Suppressor macrophage treated with lipopolysaccharide for 4 hours (primary cell): ENCODE measurements at places on chromosomes 4 and X.

DNA sequence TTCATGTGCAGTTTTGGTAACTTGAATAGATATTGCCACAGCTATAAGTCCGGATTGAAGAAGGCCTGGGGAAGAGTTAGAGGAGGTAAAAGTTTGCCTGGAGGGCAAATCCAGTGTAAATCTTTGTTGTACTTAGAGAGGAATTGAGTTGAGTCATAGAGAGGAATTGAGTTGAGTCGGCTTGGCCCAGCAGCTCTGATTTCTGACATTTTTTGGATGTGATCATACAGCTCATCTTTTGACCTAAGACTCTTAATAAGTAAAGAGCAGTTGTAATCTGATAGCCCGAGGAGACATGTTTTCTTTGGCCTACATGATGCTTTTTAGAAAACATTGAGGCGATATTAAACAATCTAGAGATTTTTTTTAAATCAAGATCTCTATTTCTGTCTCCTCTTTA, 3.9 kb downstream of the KIT start:
- peak; percentile 16 for DNase-seq

- peak; percentile 100 for DNase-seq
Observed at GRCh38 chr4:781493-782216, 44.3 kb downstream of the CPLX1 start.

GRCh38 chrX:19745077-19745476, 142.3 kb downstream of the SH3KBP1 start:
- DNase-seq: peak; percentile 45

DNA sequence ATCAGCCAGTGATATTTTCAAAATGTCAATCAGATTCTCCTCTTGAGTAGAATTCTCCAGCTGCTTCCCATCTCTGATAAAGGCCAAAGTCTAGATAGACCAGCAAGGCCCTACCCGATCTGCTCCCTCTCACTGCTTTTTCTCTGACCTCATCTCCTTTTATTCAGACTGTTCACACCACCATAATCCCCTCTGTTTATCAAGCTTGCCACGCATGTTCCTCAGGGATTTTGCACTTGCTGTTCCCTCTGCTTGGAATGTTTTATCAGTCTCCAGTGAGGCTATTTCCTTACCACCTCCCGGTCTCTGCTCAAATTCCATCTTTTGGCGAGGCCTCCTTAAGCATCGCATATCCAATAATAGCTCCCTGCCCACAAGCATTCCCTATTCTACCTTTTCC, 20.1 kb downstream of the NOCT start:
- no peak for DNase-seq

DNA sequence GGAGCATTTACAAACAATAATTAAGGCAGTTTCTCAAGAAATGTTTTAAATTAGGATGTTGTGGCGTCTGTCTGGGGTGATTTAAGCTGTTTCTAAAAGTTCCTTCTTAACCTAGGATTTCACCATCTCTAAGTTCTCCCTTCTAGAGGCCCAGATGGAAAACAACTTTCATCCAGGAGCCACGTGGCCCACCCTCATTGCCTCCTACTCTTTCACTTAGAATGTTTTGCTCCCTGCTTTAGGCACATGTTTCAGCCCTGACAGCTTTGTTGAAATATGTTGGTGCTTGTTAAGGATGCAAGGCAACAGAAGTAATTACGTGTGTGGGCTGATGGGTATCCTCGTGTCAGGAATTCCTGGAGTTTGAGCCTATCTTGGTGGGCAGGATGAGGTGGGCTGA, 131.3 kb downstream of the GUCY2F start:
- DNase-seq: peak; percentile 50

DNA sequence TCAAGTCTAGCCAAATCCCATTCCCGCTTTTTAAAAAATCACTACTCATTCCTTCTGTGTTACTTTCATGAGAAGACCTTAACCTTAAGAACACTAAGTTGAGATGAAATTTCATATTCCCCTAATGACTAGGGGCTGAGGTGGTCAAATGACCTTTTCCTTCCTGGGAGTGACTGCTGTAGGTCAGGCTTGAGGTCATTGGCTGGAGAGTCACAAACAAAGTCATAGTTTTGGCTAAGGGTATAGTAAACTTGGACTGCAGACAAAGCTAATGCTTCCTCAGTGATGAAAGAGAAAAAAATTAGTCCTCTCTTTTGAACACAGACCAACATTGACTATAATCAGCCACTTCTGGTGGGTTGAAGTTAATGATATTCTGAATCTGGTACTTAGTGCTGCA, 16.0 kb upstream of the FGF2 start:
- DNase-seq: no peak

DNA sequence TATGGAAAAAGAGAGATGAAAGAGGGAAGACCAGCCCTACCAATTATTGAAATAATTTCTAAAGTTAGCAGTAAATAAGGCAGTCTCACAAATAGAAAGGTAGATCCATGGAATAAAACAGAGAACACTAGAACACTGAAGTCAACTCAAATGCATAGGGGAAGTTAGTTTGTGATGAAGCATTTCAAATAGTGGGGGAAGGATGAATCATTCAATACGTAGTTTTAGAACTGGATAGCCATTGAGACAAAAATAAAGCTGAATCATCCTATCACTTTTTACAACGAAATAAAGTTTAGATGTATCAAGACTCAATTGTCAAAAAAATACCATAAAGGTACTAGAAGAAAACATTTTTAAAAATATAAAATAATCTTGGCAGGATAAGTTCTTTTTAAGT, 143.2 kb upstream of the DGKK start:
- peak; percentile 7 for DNase-seq

DNA sequence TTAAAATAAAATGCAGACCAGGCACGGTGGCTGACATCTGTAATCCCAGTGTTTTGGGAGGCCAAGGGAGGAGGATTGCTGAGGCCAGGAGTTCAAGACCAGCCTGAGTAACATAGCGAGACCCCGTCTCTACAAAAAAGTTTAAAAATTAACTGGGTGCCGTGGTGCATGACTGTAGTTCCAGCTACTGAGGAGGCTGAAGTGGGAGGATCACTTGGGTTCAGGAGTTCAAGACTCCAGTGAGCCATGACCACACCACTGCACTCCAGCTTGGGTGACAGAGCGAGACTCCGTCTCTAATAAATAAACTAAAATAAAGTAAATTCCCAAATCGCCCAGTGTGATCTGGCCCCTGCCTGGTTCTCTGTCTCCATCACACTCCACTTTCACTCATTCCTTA, 43.7 kb downstream of the TENM3 start:
- DNase-seq: no peak

DNA sequence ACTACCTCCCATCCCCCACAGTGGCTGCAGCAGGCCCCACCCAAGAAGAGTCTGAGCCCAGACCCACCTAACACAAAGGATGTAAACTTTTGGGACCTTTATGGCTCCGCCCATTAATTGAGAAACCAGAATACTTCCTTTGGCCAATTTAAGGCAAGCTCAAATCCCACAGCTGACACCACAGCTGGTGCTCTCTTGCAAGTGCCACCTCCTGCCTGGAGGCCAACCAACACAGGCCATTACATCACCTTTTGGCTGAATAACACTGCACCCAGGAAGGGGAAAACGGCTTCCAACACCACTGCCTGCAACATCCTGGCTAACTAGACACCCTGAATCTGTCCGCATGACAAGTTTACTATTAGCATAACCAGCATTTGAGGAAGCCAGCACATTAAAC, 248.8 kb downstream of the PRDM5 start:
- no peak for DNase-seq

- no peak for DNase-seq
Observed at GRCh38 chr4:150789864-150790263, 207.9 kb downstream of the MAB21L2 start.

- peak; percentile 49 for DNase-seq
Observed at GRCh38 chr4:77600521-77601451, 4.8 kb upstream of the CXCL13 start.

DNA sequence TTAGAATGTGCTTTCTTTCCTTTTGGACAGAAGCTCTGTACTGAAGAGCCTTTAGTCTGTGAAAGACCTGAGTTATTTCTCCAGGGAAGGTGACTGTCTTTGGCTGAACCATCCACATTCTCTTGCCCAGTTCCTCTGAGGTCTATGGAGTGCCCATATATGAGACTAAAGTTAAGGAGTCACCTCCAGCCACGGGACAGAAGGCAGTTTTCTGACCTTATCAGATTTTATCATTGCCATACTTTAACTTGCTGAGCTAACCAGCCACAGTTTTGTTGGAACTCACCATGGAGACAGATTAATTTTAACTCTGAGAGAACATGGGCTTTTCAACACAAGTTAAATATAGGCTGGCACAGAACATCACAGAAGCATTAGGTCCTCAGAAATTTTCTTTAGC, 26.3 kb downstream of the IL1RAPL1 start:
- no peak for DNase-seq
